ENCODE measurements at places on chromosomes 2 and 18.

GRCh38 chr2:128359841-128360240 lies 41.2 kb upstream of the HS6ST1 start:
- DNase-seq: no peak

GRCh38 chr2:134079373-134079772 lies 174.5 kb upstream of the MGAT5 start:
- no peak for DNase-seq

GRCh38 chr2:40259900-40260299 lies 192.0 kb downstream of the SLC8A1 start:
- no peak for DNase-seq

DNA sequence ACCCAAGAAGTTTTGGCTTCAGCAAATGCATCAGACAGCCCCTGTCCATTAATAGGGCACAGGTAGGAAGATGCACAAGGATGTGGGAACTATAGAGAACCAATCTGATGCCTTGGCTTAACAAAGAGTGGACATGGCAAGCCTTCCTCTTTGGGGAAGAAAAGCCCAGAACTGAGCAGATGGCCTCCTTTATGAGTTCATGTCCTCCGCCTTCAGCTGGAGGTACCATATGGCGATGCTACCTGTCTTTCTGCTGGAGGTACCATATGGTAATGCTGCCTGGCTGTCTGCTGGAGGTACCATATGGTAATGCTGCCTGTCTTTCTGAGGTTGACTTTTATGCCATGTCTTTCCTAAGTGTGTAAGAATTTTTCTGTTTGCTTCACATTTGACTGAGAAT lies 6.0 kb downstream of the RETREG2 start:
- DNase-seq: no peak

DNA sequence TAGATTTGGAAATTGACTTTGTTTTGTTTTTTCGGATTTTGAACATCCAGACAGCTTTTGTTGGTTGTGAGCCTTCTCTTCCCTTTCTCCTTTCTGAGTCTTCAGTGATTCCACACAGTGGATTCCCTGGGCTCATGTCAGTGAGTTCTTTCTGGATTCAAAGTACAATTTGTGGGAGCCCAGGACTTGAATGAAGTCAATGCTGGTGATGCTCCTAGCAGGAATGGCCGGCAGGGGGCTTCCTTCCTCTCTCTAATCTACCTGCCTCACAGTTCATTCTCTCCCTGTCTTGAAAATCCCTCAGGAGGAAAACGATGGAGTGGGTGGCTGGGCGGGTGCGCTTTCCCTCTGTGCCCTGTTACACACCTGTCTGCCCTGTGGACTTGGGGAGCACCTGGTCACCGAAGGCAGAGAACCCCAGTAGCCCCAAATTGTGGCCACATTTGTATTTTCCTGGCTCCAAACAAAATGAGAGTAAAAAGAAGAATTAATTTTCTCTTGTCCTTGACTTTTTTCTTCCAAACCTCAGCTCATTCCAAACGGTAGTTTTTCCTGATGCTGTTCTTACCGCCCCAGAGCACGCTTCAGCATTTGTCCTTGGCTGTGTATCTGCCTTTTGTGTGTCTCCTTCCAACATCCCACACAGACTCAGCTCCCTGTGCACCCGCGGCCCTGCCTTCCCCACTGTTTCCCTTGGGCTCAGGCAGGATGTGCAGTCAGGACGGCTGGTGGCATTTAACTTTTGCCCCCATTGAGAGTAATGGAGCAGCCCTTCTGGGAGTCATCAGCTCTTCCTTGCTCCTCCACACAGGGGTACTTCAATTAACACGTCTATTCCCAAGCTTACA lies 86.6 kb downstream of the MARCO start:
- DNase-seq: no peak

- DNase-seq: no peak
These were observed 83.0 kb upstream of the ATG16L1 start for GRCh38 chr2:233168445-233168844.

DNA sequence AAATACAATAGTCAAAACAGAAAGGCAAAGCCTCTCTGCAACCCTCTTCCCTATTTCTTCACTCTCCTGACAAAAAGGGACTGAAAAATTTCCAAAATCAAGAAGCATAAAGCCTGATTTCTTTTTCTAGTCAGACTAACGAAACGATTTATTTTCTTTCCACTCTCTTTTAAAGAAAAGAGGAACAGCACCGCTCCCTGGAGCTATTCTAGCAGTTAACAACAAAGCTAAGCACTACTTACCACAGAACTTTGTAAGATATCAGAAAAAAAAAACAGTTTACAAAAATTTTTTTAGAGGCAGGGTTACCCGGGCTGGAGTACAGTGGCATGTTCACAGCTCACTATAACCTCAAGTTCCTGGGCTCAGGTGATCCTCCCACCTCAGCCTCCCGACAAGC lies 14.4 kb upstream of the FHL2 start:
- DNase-seq: no peak

DNA sequence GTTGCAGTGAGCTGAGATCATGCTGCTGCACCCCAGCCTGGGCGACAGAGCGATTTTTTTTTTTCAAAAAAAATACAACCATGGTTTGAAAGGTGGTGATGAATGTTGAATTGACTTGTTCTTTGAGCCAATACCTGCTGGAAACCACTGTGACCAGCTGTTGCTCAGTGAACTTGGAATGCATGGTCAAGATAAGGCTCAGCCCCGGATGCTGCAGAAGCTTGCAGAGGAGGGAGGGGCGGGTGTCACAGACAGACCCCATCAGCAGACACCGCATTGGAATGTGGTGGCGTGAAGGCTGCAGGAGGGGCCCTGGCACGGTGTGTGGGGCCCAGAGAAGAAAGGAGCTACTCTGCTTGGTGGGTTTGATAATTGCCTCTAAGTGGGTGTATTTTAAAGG lies 91.6 kb downstream of the ITGB1BP1 start:
- no peak for DNase-seq

GRCh38 chr2:114400890-114401289 lies 41.6 kb upstream of the DPP10 start:
- no peak for DNase-seq

- no peak for DNase-seq
These were observed 53.9 kb downstream of the SH3BP4 start for GRCh38 chr2:235005603-235006259.

DNA sequence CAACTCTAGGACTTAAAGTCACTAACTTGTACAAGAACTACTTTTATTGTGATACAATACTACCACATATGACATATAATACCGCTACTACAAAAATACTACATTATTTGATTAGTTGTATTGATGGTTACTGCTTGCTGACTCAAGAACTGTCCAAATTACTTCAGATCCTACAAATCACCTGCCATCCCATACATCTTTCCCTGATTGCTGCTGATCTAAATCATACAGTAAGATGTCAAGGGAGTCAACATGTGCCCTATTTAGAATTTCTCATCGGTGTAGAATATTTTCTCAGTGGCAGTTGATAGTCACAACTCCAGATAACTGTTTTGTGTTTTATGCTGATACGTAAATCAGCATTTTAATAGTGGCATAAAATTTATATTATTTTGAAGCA lies 161.0 kb upstream of the DSEL start:
- DNase-seq: no peak

DNA sequence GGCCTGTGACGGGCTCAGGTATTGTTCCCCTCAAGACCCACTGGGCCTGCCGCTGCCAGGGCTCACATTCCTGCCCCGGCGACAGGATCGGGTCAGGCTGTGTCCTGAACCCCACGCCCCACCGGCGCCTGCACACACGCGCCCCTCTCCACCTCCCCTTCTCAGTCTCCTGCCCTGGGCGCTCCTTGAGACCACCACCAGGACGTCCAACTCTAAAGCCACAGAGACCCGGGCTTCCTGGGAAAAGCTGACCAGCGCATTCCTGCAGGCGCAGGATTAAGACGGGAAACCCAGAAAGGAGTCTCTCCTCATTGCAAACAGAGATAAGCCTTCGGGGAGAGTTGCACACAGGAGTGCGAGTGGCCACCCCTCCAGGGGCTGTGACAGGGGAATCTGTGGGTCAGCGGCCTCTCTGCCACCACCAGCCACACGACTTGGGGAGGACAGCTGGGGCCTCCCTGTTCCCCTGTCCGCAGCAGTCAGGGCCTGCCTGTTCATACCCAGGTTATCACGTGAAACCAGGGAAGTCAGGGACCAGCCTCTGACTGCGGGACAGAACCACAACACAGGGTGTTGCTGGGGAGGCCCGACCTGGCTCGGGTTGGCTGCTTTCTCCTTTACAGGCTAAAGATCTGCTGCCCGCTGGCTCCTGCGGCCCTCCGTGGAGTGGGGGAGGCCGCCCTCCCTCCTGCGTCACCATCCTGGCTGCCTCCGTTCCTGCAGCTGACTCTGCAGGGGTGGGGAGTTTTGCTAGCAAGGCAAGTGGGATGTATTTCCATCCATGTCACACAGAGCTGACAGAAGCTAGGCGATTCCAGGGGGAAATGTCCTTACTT lies 88.8 kb downstream of the ZCCHC2 start:
- no peak for DNase-seq

DNA sequence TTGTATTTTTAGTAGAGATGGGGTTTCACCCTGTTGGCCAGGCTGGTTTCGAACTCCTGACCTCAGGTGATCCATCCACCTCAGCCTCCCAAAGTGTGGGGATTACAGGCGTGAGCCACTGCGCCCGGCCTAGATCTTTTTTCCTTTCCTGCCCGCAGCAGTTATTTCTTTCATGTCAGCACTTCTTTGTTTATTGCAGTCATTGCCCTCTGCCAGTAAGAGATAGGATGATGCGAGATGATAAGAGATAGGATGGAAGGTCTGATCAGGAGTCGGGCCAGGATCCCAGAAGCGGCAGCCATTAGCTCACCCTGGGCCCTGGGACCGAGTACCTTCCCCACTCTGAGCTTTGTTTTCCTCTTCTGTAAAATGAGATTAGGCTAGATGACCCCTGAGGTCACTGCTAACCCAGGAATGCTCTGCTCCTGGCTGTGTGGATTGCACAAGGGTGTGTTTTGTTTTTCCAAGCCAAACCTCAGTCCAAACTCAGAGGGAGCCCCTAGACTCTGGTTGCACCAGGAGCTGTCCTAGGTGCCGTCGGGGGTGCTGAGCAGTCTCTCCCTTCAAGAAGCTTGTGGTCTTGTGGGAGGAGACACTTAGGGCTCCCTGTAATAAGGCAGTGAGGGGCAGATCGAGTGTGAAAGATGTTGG lies 63.3 kb downstream of the LPIN1 start:
- DNase-seq: no peak

DNA sequence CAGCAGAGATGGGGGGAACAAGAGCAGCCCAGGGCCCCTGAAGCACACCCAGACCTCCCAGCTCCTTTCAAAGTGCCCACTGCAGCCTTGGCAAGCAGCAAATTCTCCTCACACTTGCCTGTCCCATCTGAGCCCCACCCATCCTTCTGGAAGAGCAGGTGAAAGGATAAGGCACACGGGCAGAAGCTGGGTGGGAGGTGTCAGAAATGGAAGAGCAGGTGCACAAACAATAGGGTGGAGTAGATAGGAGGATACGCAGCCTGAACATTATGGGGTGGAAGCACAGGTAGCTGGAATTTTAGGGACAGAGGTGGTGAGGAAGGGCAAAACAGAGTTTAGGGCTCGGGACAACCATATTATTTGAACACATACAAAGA lies 69.2 kb downstream of the TNS1 start:
- no peak for DNase-seq

DNA sequence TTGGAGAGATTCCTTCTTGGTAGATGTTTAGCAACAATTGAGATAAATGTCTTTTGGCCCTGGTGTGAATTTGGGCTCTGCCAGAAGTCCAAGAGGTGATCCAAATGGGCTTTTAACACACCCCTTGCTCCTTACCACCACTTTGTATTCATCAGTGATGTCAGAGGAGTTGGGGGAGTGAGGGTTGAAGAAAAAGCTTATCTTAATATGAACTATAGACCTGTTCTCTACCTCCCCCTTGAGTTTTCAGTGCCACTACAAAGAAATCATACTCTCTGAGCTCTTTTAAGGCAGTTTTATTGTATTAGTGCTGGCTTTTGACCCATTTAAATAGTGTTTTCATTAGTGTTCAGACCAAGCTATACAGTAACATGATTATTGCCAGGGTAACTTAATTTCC lies 229.1 kb downstream of the PHLPP1 start:
- DNase-seq: no peak

- DNase-seq: peak; percentile 1
These were observed 714 bp downstream of the RPIA start for GRCh38 chr2:88692187-88692586.

GRCh38 chr2:40230707-40231432 lies 221.0 kb downstream of the SLC8A1 start:
- no peak for DNase-seq

DNA sequence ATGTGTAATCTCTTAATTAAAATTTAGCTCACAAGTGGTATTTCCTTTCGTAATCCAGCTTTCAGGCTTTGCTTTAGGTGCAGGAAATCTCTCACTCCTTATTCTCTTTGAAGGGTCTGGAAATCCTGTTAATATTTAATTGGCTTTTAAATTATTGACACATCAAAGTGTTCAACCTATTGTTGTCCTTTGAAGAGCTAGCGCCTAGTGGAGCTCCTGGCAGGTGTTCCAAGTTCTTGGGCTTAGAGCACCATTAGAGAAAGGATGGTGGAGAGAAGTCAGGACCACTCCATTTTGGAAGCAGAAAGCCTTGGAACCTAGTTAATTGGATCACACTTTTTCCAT lies 92.4 kb downstream of the CABLES1 start:
- no peak for DNase-seq

DNA sequence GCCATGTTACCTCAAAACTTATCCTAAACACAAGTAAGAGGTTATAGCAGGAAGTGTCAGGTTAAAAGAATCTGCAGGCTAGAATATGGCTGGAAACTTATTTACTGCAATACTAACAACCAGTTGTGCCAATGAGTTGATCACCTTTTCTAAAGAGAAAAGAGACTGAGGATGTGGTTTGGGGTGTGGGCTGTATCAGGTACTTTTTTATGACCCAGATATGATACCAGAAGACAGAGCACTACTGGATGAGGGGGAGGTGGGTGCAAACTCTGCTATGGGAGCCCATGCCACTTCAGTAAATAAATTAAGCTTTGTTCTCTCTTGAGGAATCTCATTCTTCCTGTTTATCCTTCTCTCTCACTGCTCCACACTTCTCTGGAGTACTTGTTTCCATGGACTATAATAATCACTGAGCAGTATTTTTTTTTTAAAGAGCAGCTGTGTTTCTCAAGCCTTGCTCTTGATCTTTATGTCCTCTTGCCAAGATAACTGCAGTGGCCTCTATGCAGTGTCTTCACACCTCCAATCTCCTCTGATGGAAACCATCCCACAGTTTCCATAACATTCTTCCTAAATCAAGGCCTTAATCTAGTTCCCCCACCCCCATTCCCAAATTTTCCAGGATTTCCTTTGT lies 51.2 kb upstream of the NOSTRIN start:
- peak; percentile 9 for DNase-seq

- DNase-seq: no peak
These were observed 12.4 kb downstream of the ADRA2B start for GRCh38 chr2:96103761-96104486.

DNA sequence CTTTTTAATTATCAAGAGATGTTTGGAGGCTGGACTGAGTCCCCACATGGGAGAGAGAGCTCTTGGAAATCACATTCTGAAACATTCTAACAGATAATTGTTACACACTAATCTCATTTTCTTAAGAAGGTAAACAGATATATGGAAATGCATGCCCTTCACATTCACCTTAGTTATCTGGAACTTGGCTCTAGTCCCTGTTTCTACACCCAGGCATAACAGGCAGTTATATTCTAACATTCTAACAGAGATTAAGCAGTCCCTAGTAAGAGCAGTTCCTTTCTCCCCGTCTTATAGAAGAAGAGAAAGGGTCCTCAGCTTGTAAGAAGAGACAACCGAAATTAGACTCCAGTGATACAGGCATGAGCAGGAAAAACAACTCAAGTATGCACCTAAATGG lies 385.4 kb downstream of the SOX11 start:
- no peak for DNase-seq
